ENCODE measurements at places on chromosomes 5 and 9.

DNA sequence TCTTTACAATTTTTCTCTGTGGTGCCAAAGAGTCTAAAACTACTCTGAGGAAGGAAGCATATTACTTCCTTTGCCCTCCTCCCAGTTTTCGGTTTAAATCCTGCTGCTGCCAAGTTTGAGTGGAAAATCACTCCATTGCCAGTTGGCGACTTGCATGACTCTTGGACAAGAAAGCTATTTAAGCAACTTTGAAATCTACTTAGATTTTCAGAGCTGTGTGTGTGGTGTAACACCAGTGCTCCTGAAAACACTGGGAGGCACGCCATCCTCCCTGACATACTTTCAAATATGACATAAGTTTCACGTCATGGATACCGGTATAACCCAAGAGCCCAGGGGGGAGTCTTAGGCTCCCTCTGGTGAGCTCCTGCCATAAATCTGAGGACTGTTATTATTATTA is 83.5 kb upstream of the RIOK2 start:
- no peak for DNase-seq

DNA sequence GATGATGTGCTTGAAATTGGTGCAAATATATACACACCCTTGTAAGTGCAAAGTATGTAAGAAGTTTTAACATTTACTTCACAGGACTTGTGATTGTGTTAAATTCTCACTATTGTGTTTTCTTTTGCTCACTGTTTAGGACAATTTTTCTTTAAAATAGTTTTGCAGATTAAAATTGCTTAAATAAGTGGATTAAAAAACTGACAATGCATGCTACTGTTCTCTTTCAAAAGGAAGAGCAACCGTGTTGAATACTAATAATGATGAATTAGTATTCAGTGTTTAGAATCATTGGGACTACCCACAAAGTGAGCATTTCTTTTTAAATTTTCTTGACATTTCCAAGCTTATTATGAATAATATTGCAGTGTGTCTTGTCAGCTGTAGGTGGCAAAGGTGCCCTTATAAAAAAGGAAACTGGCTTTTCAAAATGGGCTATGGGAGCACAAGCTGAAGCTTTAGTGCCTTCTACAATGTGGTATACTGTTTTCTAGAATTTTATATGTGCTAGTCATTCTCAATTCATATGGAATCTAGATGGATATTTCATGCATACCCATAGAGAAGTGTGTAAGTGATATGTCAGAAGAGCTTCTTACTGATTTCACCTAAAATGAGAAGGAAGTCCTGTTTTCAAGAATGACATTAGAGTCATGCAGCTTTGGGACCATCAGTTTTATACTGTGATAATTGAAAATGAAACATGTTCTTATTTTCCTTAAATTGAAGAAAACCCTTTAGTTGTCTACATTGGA is 35.4 kb downstream of the SREK1 start:
- no peak for DNase-seq

- no peak for DNase-seq
These were observed 134.2 kb downstream of the ARHGAP26 start for GRCh38 chr5:142904416-142904815.

DNA sequence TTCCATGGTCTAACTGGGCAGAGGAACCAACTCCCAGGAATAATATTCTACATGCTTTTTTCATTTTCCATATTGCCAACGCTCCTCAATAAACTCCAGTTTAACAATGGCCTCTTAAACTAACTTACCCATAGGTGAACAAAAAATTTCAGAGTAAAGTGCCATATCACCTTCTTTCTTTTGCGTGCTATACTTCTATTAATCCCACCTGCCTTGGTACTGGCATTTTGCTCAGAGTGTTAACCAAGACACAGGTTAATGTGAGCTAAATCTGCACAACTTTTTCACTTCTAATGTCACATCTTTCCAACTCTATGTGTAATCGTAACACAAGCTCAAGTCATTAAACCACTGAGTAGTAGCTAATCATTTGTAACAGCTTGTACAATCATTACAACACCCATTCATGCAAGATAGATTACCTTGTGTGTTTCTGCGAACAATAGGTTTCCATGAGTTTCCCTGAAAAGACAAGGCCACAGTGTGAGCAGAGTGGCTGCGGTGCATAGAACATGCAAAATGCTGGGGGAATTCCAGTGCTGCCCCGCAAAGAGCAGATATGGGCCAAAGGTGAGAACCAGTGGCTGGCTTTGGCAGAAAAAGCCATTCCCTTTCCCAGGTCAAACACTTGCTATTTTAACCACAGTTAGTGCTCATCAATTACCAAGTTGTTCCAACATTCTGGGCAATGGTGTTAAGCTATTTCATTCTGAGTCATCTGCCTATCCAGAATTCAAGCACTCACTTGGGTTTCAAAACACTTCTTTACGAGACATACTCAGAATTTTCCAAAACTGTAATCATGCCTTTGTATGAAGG is 42.8 kb downstream of the TIMD4 start:
- peak; percentile 14 for DNase-seq

DNA sequence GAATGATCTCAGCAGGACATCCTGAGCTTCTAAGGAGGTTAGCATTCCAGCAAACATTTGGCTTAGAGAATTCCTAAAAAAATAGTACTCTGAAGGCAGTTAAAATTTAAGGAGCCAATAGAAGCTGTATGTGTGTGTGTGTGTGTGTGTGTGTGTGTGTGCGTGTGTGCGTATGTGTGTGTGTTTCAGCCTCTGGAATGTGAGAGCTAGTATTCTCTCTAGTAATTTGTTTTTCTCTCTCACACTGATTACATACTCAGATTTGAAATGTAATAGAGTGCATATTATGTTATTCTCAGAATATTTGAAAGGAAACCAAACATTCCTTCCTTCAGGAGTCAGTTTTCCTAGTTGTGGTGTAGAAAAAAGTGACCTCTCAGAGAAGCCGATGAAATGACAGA is 279.6 kb downstream of the TMEM38B start:
- no peak for DNase-seq

- DNase-seq: no peak
These were observed 117.8 kb downstream of the ERCC6L2 start for GRCh38 chr9:95993337-95993736.

DNA sequence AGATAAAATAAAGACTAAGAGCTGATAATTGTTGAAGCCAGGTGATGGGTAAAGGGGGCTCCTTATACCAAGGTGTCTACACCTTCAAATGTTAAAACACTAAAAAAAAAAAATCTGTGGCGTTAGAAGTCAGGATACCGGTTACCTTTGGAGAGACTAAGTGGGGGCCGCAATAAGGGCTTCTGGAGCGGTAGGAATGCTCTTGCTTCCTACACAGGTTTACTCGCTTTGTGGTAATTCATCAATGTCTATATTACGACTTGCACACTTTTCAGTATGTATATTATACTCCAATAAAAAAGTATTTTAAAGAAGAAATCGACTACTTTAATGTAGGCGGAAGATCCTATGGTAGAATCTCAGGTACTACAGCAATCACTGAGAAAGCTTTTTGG is 12.5 kb downstream of the MRPS27 start:
- no peak for DNase-seq

- no peak for DNase-seq
These were observed 341.1 kb downstream of the BRINP1 start for GRCh38 chr9:119027901-119028699.

DNA sequence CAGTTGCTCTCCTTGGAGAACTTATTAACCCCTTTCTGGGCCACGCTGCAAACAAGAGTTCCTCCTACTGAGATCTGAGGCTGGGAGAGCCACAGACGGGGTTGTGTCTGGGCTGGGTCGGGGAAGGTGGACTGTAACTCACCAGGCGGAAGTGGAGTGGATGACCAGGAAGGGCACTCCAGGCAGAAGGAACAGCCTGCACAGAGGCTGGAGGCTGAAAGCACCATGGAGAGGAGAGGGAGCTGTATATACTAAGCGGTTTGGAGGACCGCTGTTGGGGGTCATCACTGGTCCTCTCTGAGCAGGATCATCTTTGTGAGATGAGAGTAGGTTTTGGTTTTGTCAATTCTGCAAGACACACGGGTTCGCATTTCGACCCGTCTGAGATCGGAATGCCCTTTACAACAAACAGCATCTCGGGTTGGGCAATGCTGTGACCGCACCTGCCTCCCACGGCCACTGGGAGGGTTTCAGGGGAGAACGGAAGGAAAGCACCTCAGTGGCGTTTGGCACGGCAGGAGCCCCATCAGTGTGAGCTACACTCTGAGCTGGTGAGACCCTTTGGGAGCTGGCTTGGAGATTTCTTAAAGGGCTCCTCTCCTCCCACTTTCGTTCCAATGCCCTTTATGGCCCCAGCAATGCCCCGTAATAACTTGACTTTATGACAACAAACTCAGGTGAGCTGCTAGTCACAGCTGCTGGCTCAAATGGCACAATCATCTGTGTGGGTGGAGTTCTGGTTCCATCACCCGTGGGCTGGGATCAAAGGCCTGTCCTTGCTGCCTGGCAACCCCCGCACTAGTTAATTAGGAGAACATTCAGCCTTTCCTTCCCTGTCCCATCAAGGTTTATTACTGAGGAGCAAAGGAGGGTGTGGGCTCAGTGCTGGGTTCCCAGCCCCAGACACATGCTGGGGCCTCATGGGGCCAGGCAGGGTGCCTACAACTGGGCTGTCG is 18.7 kb upstream of the NEURL1B start:
- DNase-seq: no peak

GRCh38 chr9:126510564-126510963 is 103.2 kb upstream of the LMX1B start:
- no peak for DNase-seq

DNA sequence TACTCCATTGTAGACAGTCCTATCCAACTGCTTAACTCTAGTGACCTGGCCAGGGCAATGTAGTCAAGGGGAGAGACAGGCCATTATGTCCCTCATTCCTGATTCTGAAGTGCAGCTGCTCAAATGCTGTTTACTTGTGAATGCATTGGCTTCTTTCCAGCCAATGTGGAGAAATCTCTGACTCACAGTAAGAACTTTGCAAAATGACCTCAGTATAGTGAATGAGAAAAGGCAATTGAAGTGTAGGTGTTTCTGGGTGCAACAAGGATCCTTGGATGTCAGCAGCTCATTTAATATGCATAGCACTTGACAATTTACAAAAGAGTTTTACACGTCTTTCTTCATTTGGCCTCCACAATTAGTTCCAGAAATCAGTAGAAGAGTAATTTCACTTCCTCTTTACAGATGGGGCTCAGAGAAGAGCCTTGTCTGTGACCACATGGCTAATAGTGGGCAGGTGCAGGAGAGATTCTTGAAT is 367.2 kb downstream of the OSTF1 start:
- no peak for DNase-seq

- no peak for DNase-seq
These were observed 119.6 kb upstream of the RETREG1 start for GRCh38 chr5:16736158-16736995.

DNA sequence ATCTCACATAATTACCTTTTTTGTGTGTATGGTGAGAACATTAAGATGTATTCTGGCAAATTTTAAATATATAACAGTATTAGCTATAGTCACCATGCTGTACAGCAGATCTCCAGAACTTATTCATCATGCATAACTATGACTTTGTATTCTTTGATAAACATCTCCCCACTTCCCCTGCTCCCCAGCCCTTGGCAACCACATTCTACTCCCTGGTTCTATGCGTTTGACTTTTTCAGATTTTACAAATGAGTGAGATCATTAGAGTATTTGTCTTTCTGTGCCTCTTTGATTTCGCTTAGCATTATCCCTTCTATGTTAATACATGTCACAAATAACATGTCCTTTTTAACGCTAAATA is 49.4 kb downstream of the SMC2 start:
- no peak for DNase-seq

- no peak for DNase-seq
These were observed 459 bp upstream of the ERAP2 start for GRCh38 chr5:96875791-96876291.

GRCh38 chr9:88183798-88184495 is 45.7 kb upstream of the SPATA31C2 start:
- no peak for DNase-seq

DNA sequence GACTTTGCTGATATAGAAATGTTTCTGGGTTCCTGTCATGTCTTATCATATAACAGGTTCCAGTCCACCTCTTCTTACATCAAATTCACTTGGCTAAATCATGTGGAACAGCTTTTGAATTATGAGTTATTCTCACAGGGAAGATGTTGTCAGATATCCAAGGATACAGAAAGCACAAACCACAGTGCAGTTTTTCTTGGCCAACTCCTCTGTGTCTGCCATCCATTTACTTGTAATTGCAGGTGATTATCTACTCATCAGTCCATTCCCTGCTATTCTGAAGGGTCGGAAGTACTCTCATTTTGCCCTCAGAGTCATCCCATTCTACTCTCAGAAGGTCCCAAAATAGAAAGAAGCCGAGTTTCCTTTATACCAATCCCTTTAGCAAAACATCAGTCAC is 10.0 kb downstream of the MARCHF11 start:
- DNase-seq: no peak

Data from stimulated activated CD8-positive, alpha-beta memory T cell treated with anti-CD3 and anti-CD28 coated beads, Interleukin-4, amount 100 ng/mL, for 1 hour (primary cell).